ENCODE measurements at places on chromosomes 1 and 21. TPM values are rescaled to one million over a fixed set of nuclear protein-coding genes. Genes with fewer than 3 reads are reported as not detected.

GRCh38 chr1:237011432-237011831, 7.2 kb upstream of the MT1HL1 start:
- DNase-seq: no peak

GRCh38 chr21:16079830-16080229, 350.0 kb downstream of the USP25 start:
- DNase-seq: no peak

DNA sequence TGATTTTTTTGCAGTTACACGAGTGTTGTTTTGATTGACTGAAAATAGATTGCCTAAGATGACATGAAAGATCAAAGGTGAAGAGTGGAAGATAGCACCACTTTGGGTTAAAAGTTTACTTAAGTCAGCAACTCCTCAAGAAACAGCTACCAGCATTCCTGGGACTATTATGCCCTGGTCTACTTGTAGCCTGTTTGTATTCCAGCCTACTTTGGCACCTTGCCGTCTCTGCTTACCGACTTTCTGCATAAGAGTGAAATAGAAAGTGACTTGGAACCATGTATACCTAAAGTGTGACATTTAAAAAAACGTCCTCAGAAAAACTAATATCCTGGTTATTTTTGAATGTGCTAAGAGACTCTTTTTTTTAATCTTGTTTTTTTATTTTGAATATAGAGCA, 631.5 kb upstream of the PTBP2 start:
- no peak for DNase-seq

GRCh38 chr1:214830941-214831340, 227.9 kb downstream of the CENPF start:
- DNase-seq: no peak

DNA sequence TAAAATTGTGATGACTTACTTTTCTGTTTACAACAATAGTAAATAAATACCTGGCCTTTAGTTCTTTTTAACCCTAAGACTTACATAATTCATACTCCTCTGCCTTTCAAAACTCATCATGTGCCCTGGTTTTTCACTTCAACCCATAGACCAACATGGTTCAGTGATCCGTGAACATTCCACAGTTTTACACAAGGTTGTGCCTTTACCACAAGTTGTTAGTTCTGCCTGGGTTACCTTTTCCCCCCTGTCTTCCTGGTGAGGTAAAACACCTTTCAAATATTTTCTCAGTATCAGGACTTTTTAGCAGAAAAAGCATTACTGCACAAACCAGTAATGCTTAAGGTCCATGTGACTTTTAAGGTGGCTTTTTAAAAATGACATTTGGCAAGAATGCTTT, 1466.4 kb downstream of the PLA2G4A start:
- no peak for DNase-seq

GRCh38 chr1:21266119-21266774, 24.0 kb downstream of the ECE1 start:
- DNase-seq: no peak

The CHI3L1 gene
- 1.0 TPM for total RNA-seq

All from left ventricle myocardium superior (tissue), 1 donor.